Ovary (tissue), 10 donors: ENCODE measurements at places on chromosomes 2 and 18. TPM values are rescaled to one million over a fixed set of nuclear protein-coding genes. Genes with fewer than 3 reads are reported as not detected.

Gene ATP6V1B1
- 11.9 TPM for total RNA-seq

Gene ATF2
- 60.5 TPM for total RNA-seq

Gene TRIM43
- total RNA-seq = not detected

Gene CFAP53
- 0.61 TPM for total RNA-seq

Gene OXER1
- total RNA-seq = 1.0 TPM

Gene CCDC74B
- total RNA-seq = 5.3 TPM

Gene VPS54
- 28.6 TPM for total RNA-seq

Gene GATA6
- 221 TPM for total RNA-seq

Gene CFC1
- total RNA-seq = not detected

Gene SOX11
- total RNA-seq = not detected

Gene IKZF2
- total RNA-seq = 3.6 TPM

Gene TUBA3E
- not detected for total RNA-seq

Gene ANKMY1
- 19.0 TPM for total RNA-seq

- DNase-seq = no peak
Observed at GRCh38 chr18:79938196-79938595, 13.3 kb downstream of the SLC66A2 start.

GRCh38 chr2:156333274-156333950 is 891 bp upstream of the NR4A2 start:
- no peak for DNase-seq

- DNase-seq = no peak
Observed at GRCh38 chr2:37550190-37550589, 121.3 kb downstream of the CDC42EP3 start.

DNA sequence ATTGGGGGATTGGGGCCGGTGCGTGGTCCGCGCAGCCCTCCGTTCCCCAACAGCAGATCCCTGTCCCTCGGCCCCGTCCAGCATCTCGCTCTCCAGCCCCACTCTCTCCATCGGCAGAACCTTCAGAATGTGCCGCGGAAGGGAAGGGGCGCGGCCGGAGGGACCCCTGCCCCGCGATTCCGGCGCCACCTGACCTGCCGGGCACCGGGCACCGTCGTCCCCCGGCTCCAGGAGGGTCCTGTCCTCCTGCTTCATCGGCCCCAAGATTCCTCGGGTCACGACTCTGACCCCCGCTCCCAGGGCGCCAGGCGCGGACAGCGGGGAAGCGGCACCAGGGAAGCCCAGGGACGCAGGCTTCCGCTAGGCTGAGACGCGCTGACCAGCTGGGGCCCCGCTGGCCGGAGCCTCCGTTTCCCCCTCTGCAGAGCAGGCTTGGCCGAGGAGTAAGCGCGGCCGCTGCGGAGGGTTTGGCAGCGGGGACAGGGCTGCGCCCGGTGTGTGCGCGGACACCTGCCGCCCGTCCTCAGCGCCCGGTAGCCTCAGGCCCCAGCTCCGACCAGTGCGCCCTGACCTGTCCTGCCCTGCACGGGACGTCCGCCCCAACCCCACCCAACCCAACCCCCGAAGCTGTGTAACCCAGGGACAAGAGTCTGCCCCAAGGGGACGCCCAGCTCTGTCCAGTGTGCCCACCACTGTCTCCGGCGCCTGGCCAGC is 16.8 kb upstream of the BOK start:
- DNase-seq = no peak

GRCh38 chr2:201151127-201151981 is 31.6 kb upstream of the CASP10 start:
- DNase-seq = no peak

- DNase-seq = no peak
Observed at GRCh38 chr2:37306024-37306423, 18.6 kb downstream of the PRKD3 start.

GRCh38 chr2:204770735-204771134 is 225.5 kb downstream of the PARD3B start:
- DNase-seq = no peak

GRCh38 chr2:25371253-25372241 is 29.8 kb upstream of the DNMT3A start:
- no peak for DNase-seq

DNA sequence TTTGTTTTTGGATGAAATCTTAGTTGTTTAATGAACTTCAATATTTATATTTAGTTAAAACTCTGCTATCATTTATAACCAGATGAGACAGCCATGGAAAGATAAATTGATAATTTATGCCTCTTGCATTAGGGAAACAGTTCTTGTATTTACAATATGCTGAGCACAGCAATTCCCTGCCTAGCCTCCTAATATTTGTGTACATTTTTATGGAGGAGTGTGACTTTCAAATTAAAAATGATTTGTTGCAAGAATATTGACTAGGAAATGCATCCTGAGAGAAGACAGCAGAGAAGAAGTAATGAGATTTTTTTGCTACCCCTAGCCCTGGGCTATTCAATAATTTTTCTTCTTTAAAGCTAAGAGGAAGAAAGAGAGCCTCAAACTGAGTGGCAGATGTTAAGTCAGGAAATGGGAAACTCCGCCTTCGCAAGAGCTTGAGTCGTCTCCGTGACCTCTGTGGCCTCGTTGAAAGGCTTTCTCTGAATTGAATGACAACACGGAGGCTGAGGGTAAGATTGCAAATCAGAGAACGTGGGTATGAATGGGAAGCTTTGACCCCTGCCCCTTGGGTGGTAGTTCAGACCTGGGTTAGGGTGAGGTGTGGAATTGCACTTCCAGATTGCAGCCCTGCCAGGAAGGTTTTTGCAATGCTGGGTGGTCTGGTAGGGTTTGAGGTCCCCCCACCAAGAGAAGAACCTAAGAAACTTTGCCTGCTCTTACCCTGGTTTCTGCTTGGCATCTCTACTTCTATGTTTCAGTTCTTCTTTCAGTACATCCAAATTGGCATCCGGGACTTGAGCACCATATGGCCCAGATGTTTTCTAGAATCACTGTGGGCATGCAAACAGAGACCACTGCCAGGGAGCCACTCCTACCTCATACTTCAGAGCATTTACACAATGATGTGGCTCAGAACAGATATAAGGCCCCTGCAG is 210.3 kb upstream of the RBMS1 start:
- DNase-seq = no peak

- DNase-seq = no peak
Observed at GRCh38 chr18:26406854-26407517, 141.4 kb downstream of the KCTD1 start.

- DNase-seq = no peak
Observed at GRCh38 chr2:175372704-175373701, 191.5 kb upstream of the ATP5MC3 start.

GRCh38 chr2:19574778-19575260 is 216.4 kb upstream of the OSR1 start:
- DNase-seq = no peak
